NCI-H460 (cell line): ENCODE measurements at places on chromosomes 5 and 9.

- DNase-seq: peak; percentile 33
Measured at GRCh38 chr5:54844905-54845566, 140.4 kb downstream of the ESM1 start.

GRCh38 chr9:135073081-135073740 is 14.3 kb upstream of the OLFM1 start:
- DNase-seq: no peak

DNA sequence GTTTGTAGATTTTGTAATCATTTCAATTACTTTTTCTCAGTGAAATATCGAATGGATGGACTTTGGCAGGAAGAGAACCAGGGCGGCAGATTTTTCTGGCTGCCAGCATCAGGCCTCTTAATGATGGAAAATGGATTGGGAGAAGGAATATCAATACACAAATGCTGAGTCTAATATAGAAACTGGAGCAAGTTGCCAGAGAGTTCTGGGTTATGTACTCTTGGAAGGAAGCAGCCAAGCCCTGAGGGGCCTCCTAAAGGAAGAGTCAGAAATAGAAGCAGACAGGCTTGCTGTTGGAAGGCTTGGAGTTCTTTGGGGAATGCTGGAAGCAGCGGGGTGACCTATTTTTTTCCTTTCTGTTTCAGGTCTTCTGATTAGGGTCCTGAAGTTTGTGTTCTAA is 428.6 kb downstream of the DMAC1 start:
- DNase-seq: no peak

DNA sequence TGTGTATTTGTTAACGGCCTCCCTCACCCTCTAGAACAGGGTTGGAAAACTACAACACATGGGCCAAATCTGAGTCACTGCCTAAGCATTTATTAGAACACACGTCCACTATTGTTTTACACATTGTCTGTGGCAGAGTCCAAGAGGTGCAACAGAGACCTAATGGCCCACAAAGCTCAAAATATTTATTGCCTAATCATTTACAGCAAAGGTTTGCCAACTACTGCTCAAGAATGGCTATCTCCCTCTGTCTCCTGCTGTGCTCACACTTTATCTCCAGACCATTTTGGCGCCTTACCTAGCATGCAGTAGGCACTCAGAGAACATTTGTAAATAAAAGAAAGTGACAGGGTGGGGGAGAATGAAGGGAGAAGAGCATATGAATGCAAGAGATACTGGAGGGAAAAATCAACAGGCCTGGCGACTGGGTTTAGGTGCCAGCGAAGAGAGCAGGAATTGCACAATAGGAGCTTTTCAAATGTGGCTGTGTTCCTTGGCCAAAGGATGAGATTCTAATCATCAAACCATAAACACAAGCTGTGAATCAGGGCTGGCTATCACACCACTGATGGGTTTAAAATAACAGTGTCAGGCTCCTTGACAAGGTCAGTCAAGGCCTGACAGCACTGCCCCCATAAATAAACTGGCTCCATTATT is 80.3 kb downstream of the EPB41L4A start:
- no peak for DNase-seq

DNA sequence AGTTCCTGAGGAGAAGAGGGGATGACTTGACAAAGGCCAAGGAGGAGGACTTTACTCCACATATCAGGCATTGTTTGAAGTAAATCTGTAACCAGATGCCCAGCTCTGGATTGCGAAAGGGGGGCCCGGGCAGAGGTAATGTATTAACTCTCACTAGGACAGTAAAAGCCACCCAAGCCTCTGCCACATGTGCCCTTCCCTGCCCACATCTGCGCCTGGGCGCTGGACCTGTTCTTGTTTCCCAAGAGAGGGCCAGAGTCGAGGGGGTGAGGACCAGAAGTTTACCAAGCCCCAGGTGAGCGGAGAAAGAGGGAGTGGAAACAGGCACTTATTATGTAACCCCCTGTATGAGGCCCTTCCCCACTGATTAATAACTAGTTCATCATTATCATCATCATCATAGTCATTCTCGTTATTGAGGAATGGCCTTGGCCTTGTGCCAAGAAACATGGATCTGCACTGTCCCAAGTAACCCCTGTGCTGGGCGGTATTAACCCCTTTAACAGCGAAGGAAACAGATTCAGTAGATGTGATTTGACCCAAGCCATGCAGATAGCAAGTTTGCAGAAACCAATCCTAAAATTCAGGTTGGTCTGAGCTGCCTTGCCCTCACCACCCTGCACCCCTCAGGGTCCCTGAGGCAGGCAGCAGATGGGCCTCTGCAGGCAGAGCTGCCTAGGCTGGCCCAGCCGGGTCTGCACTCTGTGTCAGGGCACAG is at the start of gene SLC23A1:
TSS of gene SLC23A1 (minus strand) at position 23 of the 718 bp plus-strand sequence. CDS start 44 bp downstream, outside the sequence.
- no peak for DNase-seq

- no peak for DNase-seq
Measured at GRCh38 chr5:106171708-106172107, 1499.0 kb downstream of the EFNA5 start.

DNA sequence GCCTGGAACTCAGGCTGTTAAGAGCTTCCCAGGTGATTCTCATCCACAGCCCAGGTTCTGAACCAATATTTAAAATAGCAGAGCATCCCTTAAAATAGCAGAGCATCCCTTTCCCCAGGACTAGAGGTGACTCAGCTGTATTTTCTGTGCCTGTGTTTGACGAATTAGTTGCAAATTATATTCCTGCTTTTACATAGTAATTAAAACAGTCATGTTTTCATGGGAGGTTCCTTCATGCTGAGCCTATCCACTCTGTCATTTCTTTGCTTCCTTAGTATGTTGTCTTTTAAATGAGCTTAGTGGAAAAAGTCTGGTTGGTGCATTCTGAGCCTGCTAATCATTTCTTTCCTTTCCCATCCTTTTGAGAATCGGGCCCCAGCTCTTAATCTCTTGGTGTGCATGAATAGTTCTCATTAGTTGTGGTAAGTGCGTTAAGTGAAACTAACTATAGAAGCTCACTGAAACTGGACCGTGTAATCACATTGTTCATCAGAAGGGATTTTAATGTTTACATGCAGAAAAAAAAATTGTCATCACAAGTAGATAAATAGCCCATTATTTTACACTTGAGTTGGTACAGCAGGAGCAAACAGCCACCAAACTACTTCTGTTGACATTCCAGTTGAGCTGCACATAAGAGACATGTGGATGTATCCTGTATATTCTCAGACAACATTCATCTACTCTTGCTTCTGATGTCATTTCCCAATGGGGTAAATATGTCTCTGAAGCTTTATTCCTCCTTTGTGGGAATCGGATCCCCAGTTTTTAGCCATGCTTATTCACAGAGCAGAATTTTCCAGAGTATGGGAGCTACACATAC is 596.9 kb upstream of the WWC1 start:
- DNase-seq: no peak

DNA sequence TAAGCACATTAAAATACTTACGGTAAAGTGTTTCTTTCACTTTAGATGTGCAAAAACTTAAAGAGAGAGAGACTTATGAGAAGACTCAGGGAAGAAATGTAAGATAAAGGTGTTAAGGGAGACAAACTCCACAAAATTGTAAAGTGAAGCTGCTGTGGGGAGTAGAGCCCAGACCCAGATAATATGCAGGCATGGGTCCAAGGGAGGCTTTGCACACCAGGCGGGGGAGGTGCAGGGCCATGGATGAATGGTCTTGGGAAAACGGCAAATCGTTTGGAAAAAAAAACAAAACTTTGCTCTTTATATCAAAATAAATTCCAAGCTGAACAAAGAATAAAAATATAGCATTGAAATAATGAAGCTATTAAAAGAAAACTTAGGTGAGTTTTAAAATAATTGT is 9.1 kb downstream of the SYK start:
- no peak for DNase-seq

DNA sequence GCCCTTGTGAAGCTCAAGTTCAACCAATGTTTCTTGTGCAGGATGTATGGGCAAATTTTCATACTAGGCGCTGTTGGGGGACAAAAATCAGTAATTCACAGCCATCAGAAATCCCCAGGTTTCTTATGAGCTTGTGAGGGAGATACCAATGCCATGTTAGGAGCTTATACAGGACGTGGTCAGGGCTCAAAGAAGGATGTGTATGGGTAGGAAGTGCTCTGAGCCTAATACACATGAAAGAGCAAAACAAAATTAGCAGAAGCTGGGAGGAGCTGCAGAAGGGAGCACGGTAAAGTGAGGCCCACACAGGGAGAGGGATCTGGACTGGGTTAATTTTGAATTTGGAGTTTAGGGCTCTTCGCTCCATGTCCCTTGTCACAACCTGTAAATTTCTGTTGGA is 114.6 kb upstream of the MAP3K1 start:
- no peak for DNase-seq

DNA sequence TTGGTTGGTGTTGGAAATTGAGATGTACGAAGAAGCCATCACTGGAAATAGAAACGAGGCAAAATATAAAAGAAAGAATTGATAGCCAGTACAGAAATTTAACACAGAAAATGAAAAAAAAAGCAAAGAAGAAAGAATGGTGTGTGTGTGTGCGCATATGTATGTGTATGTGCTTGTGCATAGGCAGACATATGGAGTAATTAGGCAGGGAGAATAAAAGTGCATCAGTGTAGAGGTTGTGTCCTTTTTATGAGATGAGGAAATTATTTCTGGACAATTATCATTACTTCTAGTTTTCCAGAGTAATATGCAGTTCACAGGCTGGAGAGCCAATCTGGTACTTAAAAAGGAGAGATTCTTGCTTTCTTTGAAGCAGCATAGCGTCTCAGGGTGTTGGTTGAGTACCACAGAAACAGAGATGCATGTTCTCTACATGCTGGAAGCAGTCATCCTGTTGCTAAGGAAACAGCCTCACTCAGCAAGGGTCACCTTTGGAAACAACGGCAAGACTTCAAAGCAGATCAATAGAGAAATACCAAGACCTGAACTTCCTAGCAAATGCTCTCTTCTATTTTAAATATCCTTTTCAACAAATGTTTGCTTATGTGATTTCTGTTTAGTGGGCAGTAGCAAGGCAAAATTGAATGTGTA is 172.7 kb downstream of the TAF11L14 start:
- no peak for DNase-seq

- no peak for DNase-seq
Measured at GRCh38 chr9:88280816-88281382, 107.3 kb upstream of the SPIN1 start.

GRCh38 chr9:106482733-106483132 is 380.2 kb upstream of the ZNF462 start:
- DNase-seq: no peak

DNA sequence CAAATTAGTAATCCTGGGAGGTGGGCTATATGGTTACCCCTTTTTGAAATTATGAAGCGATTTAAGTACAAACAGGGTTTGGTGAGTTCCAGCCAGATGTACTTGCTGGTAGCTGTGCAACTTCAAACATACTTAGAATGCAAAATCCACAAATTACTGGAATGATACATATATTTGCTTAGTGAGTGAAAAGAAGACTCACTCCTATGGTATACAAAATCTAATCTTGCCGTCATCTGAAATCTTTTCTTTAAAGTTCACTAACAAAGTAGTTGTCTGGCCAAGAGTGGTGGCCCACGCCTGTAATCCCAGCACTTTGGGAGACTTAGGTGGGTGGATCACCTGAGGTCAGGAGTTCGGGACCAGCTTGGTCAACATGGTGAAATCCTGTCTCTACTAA is 64.9 kb upstream of the TJP2 start:
- no peak for DNase-seq

GRCh38 chr9:7656636-7657035 is 142.9 kb downstream of the DMAC1 start:
- no peak for DNase-seq

DNA sequence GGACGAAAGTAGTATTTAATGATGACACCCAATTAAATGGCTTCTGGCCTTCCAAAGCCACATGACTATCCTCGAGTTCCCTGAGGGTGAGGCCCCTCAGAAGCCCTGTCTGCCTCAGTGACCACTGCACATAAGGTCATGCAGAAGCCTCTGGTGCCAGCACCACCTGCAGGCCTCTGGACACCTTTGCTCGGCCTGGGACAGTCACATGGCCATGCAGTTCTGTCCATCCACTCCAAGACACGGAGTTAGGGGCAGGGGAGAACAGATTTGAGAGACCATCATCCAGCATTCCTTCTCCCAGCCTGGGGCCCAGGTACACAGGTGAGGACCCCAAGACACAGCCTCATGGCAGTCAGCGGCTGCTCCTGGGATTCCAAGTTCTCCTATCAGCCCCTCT is 145.0 kb downstream of the ROR2 start:
- no peak for DNase-seq

DNA sequence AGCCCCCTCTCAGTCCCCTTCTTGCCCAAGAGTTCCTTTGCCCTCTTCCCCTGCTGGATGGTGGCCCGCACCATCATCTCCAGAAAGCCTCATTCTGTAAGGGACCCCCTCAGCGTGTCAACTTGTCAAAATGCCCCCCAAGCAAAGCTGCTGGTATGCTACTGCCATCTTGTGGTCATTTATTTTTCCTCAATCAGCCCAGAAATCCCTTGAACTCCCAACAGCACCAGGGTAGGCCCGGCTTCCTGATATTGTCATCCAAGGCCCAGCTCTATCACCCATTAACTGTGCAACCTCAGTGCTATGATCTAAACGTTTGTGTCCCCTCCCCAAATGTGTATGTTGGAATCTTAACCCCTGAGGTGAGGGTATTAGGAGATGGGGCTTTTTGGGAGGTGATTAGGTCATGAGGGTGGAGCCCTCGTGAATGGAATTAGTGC is 53.2 kb upstream of the FBXW11 start:
- DNase-seq: peak; percentile 12

DNA sequence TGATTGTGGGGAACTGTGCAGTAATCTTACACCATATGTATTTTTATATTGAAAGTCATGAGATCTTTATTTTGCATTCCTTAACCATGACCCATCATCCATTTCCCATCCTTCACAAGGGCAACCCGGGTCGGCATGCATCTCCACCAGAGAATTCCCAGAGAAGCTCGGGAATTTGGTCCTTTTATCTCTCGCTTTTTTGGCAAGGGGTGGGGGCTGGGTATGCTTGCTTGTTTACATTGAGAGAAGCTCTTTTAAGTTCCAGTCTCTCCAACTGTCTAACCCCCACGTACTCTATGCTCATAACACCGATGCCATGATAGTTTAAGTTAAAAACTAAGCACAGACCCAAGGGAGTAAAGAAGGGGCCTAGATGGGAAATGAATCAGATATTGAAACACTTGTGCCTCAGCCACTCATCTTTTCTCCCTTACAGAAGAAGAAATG is 109.9 kb upstream of the NFIB start:
- no peak for DNase-seq

- no peak for DNase-seq
Measured at GRCh38 chr9:128972956-128973355, 25.5 kb downstream of the NUP188 start.

- no peak for DNase-seq
Measured at GRCh38 chr9:30732060-30732459, 1652.4 kb upstream of the ACO1 start.
